ENCODE measurements at places on chromosomes 6 and 20.

DNA sequence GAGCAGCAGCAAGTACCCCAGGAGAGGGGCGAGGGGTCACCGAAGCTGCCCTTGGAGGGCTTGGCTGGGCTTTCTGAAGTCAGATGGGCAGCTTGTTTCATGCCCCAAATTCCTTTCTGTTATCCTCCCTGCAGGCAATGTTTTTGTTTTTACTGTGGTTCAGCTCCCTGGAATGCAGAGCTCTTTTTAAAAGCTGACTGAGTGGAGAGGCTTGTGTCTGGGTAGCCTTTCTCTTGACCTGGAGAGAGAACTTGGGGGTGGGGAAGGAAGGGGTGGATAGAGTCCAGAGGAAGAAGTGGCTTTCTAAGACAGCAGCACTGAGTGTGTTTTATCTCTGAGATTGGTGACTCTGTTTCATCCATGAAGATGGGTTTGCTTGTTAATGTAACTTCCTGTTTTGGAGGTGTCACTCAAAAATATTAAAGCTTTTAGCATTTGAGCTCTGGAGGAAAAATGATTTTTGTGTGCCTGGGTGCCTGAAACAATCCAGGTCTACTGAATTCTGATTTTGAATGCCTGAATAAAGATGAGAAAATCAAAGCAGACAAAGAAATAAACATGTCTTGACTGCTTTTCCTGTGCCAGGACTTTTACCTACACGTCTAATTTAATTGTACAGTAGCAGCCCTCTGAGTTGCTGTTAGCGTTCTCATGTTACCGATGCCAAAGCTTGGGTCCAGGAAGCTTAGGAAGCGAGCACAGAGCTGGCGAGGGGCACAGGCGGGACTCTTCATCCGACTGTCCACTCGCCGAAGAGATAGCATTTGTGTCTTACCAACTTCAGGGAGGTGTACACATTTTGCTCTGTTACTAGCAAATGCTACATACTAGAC is 78.2 kb upstream of the EEF1E1 start:
- DNase-seq = no peak

GRCh38 chr6:11586117-11586516 is 48.6 kb downstream of the TMEM170B start:
- no peak for DNase-seq

DNA sequence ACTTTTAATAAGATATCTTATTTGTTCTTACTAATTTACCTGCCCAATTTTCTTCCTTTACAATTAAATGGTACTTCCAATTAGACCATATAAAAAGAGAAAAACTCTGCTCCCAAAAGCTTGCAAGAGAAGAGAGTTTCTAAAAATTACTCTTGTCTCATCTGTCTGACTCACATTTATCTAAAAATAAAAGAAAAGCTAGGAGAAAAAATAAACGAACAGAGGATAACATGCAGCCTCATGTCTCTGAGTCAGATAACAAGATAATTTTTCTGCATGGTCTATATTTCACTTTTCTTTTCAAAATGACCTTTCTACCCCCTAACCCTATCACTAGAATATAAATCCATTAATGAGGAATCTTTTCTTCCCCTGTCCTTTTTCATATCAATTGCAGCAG is 127.2 kb upstream of the TCF21 start:
- no peak for DNase-seq

GRCh38 chr6:118581489-118581959 is 33.4 kb downstream of the PLN start:
- DNase-seq = no peak

- no peak for DNase-seq
Observed at GRCh38 chr6:168609026-168609685, 168.2 kb downstream of the SMOC2 start.

DNA sequence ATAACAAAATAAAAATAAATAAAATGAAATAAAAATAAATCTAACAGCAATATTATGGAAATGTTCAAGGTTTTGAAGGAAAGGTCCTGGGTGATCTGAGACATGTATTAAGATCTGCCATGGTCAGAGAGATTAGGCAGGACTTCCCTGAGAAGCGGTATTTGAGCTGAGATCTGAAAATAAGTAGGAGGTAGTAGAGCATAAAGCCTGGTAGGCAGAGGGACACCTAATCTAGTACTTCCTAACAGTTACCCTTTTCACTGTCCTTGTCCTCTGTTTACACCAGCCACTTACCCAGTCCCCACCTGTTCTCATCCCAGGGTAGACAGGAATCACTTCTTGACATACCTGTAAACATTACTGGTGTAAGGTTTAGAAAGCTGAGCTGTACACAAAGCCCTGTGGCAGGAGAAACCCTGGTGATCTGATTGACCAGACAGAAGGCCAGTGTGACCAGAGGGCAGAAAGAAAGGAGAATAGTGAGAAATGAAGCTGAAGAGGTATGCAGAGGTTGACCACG is 8.3 kb upstream of the ZNF318 start:
- no peak for DNase-seq

GRCh38 chr6:140370441-140370840 is 996.0 kb upstream of the CITED2 start:
- DNase-seq = no peak

DNA sequence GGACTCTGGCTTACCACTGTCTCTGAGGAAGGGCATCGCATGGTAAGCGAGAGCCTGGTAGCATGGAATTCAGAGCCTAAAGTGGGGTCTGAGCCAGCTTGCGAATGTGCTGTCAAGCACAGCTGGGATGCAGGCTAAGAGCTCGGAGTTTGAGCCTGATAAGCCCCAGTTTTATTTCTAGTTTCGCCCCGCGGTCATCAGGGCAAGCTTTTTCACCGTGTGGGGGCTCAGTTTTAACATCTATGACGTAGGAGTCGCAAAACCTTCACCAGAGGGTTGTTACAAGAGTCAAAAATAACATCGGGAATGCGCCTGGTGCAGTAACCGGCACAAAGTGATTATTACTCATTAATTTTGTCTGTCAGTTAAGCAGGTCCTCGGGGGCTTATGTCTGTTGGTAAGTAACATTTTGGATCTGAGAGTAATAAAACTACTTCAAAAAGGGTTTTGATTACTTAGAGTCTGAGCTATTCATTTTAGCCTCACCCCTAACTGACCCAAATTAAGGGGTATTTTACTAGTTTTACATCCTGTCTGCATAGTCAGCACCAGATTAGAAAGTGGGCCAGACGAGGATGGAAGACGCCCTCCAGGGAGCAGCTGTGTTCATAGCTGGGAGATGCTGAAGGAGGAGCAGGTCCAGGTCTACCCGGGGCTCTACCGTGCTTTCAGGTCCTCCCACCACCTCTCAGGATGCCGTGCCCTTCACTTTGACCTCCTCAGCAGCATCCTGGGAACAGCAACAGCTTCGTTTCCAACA is 29.7 kb downstream of the SLC22A23 start:
- no peak for DNase-seq

DNA sequence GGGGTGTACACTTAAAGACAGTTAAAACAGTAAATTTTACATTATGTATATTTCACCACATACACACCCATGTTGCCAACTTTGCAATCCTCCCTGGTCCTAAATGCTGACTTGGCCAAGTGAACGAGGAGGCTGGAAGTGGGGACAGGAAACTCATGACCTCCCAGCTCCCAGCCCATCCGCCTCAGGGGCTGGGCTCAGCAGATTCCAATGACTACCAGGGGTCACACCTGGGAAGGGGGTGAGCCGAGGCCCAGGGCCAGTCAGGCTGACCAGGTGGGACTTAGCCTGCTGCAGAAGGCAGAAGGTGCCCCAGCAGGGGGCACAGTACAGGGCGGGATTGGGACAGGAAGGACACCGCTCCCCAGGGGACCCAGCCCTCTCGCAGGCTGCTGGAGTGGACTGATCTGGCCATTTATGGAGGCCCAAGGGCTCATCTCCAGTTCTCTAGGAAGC is 2.4 kb downstream of the SIGLEC1 start:
- DNase-seq = no peak

- DNase-seq = no peak
Observed at GRCh38 chr6:143293523-143293922, 157.0 kb downstream of the ADAT2 start.

DNA sequence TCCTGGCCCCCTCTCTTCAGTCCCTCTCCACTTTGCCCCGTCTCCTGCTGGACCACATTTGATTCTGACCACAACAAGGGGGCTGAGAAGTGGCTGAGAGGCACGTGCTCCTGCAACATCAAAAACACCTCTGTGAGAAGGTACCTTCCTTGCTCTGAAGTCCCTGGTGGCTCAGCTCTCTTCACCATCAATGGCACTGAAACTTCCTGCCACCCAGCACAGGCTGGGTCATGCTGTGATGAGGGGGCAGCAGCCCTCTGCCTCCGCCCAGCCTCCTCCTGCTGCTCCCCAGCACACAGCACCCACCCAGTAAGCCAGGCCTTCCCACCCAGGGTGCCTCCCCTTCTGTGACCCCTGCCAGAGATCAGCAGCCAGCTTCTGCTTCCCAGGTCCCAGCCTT is 10.3 kb downstream of the ZMYND8 start:
- DNase-seq = no peak

DNA sequence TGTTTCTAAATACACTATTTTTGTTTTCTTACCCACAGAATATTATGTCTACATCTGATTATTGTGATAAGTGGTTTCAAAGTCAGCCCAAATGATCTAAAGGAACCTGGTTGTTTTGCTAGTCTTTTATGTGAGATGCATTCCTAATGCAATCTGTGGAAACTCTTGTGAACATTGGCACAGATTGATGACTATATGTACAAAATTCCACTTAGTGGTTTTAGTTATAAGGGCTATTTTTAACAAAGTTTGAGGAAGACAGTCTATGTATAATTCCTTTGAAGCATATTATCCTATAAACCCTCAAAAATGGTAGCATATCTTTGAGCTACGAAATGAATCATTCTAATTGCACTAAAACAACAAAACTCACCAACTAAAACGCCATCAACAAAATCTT is 140.9 kb downstream of the GRIK2 start:
- DNase-seq = no peak

- DNase-seq = no peak
Observed at GRCh38 chr20:6401893-6402557, 279.2 kb upstream of the FERMT1 start.

DNA sequence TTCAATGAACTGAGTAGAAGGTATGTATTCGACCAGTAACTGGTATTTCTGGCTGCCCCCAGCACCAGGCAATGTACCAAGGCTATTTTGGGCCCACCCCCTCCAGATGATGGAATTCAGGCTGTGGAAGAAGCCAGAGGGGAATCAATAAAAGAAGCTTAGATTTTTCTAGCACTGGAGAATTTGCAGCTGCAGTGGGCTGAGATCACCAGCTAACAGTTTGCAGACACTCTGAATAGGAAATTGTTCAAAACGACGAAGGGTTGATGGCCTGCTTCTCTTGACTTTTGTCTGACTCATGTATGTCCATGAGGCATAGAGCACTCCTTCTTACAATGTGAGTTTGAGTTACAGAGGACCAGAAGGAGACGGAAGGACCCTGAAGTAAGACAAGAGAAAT is 32.4 kb upstream of the FBXO9 start:
- no peak for DNase-seq

GRCh38 chr6:73579851-73580246 is 59.0 kb upstream of the EEF1A1 start:
- DNase-seq = no peak

DNA sequence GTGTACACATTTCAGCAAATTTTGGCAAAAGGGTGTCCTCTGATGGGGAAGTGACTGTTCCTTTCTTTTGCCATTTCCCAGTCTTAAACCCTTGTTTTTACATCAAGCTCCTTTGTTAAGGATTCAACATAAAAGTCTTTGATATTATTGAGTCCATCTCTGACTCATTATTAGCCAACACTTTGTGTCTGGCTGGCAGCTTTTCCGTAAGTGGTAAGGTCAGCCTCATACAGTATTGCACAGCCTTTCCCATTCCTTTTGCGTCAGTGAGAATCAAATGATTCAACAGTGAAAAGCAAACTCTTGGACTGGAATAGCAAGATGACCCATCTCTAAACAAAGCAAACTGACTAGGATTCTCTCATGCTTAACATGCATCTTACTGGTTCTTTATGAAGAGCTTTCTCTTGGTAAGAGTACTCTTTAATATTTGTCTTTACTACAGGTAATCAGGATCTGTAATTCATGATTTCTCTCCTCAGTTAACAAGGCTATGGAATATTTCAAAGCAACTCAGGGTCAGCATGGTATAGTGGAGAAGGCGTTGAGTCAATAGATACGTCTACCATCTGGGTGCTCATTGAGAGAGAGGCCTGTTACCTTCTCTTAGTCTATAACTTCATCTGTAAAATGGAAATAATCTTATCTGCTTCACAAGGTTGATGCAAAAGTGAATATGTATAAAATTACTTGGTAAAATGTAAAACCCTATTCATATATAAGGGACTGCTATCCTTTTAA is 183.6 kb downstream of the PRL start:
- no peak for DNase-seq

GRCh38 chr6:39792540-39793450 is 619 bp downstream of the DAAM2 start:
- no peak for DNase-seq

GRCh38 chr6:124479991-124480430 is 482.2 kb upstream of the RNF217 start:
- DNase-seq = no peak

DNA sequence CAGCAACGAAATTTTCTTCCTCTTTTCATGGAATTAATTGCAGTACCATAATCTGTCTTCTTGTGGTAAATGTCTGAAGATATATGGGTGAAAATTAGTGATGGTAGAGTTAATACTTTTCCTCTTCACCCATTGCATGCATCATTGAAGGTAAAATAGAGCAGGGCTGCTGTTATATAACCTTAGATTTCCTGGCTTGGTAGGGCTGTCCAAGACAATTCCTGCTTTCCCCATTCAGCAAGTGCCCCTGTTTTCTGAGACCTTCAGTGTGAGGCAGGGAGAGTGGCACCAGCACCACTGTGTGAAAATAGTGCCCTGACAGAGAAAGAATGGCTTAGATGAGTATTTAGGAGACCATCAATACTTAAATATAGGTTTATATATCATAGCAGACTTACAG is 202.0 kb downstream of the ZFAND3 start:
- DNase-seq = no peak

- DNase-seq = no peak
Observed at GRCh38 chr6:142013287-142013686, 119.4 kb upstream of the GJE1 start.

DNA sequence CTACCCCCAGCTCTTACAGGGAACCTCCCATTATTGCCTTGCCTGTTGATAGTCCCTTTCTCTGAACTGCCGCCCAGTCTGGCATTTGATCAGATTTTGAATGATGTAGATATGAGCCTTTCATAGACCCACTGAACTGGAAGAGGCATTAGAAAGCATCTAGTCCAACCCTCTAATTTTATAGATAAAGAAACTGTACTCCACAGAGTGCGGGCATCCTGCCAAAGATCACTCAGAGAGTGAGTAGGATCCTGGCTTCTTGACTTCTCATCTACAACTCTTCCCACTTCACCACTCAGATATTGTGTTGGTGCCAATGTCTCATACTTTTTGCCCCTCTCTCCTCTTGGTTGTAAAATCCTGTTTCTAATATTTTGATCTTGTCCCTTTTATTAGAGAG is 179.2 kb upstream of the BMP2 start:
- no peak for DNase-seq

DNA sequence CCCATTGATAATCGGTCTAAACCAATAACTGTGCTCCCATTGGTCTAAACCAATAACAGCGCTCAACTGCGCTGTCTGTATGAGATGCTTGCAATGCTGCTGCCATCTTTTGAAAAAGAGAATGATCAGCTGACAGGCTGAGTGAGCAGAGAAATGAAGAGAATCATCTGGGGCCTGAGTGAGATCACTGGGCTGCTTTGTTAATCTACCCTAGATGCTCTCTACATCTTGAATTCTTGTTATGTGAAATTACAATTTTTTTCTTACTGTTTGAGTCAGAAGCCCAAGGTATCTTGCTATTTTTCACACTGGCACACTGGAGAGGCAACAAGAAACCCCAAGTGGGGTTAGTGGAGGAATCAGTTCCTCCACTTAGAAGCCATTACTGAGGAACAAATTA is 91.5 kb upstream of the GCM1 start:
- no peak for DNase-seq

- DNase-seq = no peak
Observed at GRCh38 chr6:78842953-78843352, 24.4 kb upstream of the IRAK1BP1 start.
